ENCODE measurements at places on chromosomes 1 and 21. TPM values are rescaled to one million over a fixed set of nuclear protein-coding genes. Genes with fewer than 3 reads are reported as not detected.

DNA sequence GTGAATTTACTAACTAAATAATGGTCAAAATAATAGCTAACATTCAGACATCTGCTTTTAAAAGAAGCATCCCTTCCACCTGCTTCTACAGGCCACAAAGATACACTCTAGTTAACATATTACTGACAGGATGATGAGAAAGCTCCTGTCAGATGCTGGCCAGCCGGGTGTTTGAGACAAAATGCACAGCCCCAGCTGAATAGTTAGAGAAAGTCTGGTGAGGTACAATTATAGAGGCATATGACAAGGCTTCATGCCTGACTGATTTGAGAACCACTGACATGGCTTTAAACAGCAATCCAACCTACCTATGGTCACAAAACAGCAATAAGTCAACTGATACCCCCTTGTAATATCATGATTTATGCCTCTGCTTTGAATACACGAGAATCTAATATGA is 137.0 kb downstream of the DENND1B start:
- no peak for DNase-seq

DNA sequence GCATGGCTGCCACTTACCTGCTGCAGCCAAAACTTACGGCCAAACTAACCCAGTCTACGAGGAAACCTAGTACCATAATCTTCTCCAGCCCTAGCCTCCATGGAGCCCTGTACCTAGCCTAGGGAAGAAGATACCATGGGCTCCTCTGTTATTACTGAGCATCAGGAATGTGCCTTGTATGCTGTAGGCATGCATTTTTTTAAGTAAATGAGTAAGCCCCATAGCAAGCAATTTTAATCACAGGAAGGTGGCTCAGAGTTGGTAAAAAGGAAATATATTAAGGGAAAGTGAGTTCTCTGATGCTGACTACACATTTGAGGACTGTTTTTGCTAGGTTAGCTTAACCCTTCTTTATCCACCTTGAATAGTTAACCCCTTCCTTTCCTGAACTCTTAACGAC is 21.2 kb downstream of the NFASC start:
- DNase-seq = no peak

GRCh38 chr1:108708691-108709660 is 3.7 kb upstream of the FNDC7 start:
- DNase-seq = no peak

The LRRC3 gene
- total RNA-seq = 0.92 TPM

DNA sequence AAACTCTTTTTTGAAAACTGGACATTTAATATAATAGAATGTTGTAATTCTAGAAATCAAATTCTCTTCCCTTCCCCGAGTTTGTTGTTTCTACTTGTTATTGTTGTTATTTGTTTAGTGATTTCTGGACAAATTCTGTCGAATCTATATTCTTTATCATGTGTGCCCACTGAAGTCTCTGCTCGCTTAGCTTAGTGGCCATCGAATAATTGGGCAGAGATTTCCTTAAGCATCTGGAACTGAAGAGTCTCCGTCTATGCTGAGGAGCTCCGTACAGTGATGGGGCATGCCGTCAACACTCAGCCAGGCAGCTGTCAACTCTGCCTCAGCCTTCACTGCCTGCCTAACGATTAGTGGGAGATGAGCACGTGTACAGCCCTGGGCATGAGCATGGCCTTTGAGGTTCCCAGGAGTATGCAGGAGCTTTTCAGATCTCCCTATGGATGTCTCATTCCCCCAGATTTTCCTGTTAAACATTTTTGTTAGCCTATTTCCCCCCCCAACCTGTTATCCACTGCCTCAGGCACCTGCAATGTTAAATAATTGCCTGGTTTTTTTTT is 66.8 kb downstream of the SLX9 start:
- DNase-seq = no peak

DNA sequence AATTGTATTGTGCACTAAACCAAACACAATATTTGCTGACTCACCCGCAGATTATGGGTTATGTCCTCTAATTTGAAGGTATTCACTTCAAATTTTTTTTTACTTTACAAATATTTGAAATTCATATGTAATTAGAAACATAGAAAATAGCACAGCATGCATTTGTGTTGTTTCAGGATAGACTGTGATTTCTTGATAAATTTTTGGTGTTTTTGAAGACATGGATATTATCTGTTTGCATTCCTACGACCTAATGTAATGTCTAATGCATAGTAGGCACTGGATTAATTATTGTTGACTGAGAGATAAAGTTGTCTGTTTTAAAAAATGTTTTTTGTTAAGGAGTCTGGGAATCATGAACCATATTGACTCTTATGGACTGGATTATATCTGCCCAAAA is 850.2 kb downstream of the BRINP3 start:
- DNase-seq = no peak

GRCh38 chr1:45339789-45340558 is at the start of the genes MUTYH and TOE1:
Gene MUTYH (minus strand): TSS chr1:45340440. CDS start chr1:45334505, 5,935 bp downstream.
Gene TOE1 (plus strand): TSS chr1:45340170. CDS start chr1:45340253, 83 bp downstream.
- peak; percentile 78 for DNase-seq

DNA sequence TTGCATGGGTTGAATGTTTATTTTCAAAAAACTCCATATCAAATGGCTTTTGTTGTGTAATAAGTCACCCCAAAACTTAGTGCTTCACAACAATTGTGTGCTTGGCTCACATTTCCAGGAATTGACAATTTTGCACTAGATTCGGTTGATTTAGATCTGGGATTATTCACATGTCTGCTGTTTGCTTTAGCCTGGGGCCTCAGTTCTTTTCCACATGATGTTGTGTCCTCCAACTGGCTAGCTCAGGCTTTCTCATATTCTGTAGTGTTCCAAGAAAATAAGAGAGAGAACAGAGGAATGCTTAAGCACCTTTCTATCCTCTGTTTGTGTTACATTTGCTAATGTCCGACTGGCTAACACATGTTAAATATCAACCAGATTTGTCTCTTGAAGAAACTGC is 281.5 kb upstream of the ADGRL4 start:
- DNase-seq = no peak

The ITLN1 gene
- total RNA-seq = not detected

The GNG4 gene
- total RNA-seq = 0.25 TPM

GRCh38 chr1:47738560-47739182 is 258.5 kb downstream of the TRABD2B start:
- peak; percentile 44 for DNase-seq

GRCh38 chr1:59100708-59101374 is 196.1 kb upstream of the FGGY start:
- DNase-seq = no peak

DNA sequence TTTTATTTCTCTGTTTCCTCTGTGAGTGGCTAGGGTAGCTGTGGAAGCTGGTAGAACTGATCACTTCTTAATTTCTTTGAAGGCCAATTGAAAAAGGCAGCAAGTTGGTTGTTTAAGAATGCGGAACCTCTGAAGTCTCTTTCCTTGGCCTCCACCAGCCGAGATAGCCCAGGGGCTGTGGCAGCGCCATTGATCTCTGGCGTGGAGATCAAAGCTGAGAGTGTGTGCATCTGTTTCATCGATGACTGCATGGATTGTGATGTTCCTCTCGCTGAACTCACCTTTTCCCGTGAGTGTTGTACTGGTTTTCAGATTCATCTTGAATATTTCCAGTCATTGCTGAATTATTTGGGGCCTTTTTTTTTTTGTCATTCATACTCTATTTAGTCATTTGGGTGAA is 97.7 kb downstream of the VPS13D start:
- DNase-seq = no peak

DNA sequence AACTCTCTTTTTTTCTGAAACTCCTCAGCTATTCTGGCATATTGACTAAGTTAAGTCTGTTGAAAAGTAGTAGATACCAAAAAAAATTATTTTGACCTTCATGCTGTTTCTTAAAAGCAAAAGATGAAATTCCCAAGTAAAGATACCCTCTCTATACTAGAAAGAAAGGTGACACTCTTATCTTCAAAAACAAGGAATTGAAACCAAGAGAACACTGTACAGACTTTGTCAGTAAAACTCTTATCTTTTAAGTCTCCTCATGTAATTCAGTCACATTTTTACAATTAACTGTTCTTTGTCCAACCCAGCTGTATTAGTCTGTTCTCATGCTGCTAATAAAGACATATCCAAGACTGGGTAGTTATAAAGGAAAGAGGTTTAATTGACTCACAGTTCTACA is 496.2 kb downstream of the LTN1 start:
- no peak for DNase-seq

The SLC45A3 gene
- 2.1 TPM for total RNA-seq

DNA sequence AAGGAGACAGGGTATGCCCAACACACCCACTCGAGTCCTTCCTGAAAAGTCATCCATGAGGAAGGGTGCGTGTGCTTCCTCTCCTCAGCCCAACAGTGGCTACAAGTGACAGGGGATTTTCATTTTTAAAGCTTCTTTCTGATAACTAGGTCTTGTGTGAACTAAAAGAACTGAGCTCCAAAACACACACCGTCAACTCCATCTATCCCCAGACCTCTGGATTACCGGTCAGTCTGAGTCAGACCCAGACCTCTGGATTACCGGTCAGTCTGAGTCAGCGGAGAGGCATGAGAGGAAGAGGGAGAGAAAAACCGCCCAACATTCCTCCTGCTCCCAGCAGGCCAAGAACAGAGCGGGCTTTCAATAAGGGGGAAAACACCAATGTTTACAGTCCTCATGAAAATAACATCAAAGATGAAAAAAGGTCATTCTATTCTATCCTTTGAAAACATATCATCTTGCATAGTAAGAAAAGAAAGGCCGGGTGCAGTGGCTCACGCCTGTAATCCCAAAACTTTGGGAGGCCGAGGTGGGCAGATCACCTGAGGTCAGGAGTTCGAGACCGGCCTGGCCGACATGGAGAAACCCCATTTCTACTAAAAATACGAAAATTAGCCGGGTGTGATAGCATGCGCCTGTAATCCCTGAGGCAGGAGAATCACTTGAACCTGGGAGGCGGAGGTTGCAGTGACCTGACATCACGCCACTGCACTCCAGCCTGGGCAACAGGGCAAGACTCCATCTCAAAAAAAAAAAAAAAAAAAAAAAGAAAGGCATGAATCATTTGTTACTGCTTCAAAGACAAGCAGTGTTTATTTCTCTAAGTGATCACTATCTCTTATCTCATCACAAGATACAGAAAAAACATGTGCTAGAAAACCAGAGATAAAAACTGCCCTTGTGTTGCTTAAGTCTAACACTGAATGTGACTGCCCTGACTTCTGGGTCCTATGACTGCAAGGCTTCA is 3.4 kb downstream of the PTTG1IP start:
- peak; percentile 78 for DNase-seq

All from NCI-H460 (cell line).